ENCODE measurements at places on chromosomes 7 and 10. TPM values are rescaled to one million over a fixed set of nuclear protein-coding genes. Genes with fewer than 3 reads are reported as not detected.

The OR2A42 gene
- not detected for total RNA-seq

The ARHGEF5 gene
- total RNA-seq = 2.2 TPM

The NEUROG3 gene
- total RNA-seq = not detected

The ELOVL3 gene
- total RNA-seq = 0.30 TPM

The SEMA3D gene
- not detected for total RNA-seq

The ABCB4 gene
- total RNA-seq = not detected

The C10orf143 gene
- 0.83 TPM for total RNA-seq

The MYL10 gene
- total RNA-seq = not detected

The SLC39A12 gene
- total RNA-seq = not detected

The FXYD4 gene
- total RNA-seq = not detected

The AKR1C4 gene
- 0.30 TPM for total RNA-seq

The NMT2 gene
- total RNA-seq = 27.2 TPM

The TMEM196 gene
- total RNA-seq = not detected

The NME8 gene
- total RNA-seq = not detected

The HOXA10 gene
- 6.8 TPM for total RNA-seq

The LRRC17 gene
- not detected for total RNA-seq

The CRTAC1 gene
- 1.4 TPM for total RNA-seq

The TRRAP gene
- total RNA-seq = 15.0 TPM

The TMEM229A gene
- total RNA-seq = not detected

The NPY4R2 gene
- total RNA-seq = 34.7 TPM

The NET1 gene
- total RNA-seq = 68.5 TPM

The CHAT gene
- total RNA-seq = not detected

The FAM25C gene
- total RNA-seq = not detected

The STAMBPL1 gene
- total RNA-seq = 35.2 TPM

The CTNNA3 gene
- total RNA-seq = not detected

The WIPF3 gene
- 0.45 TPM for total RNA-seq

The SLC18A3 gene
- total RNA-seq = not detected

The LIPF gene
- not detected for total RNA-seq

The IFIT1 gene
- total RNA-seq = 4.3 TPM

The CDK1 gene
- total RNA-seq = 86.2 TPM
